RWPE1 (cell line): ENCODE measurements at places on chromosomes 1 and 21.

- no peak for DNase-seq
Measured at GRCh38 chr1:73820843-73821242, 377.1 kb downstream of the LRRIQ3 start.

DNA sequence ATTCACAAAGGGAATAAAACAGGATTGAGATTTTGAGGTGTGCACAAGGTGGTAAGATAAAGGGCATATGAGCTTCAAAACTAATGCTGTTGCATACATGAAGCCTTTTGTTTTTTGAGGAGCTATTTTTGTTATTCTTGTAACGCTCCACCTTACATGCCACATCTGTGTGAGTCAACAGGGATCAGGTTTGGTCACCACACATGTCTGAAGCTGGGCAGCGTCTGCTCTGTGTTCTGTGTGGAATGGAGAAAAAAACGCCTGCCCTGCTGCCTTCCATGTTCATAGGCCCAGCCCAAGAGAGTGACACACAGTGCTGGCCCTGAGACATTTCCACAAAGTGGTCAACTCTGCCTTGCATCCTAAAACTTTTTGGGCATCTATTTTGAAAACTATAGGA is 67.7 kb downstream of the MPZL1 start:
- DNase-seq: peak; percentile 60

DNA sequence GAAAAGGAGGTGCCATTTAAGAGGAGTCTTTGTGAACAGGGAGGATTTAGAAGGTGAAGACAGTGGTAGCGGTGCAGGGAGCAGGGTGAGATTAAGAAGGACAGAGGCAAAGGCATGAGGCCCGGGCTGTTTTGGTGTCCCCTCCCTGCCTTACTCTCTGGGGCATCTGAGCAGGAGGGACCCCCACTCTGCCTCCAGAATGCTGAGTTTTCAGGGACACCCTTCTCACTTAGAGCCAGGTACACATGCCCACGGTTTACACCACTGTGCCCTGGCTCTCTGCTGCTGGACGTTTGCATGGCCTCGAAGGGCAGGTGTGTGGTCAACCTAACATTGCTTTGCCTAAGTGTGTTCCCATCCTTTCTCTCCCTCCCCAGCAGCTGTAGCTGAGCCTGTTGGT is 20.5 kb upstream of the PARP1 start:
- DNase-seq: no peak

DNA sequence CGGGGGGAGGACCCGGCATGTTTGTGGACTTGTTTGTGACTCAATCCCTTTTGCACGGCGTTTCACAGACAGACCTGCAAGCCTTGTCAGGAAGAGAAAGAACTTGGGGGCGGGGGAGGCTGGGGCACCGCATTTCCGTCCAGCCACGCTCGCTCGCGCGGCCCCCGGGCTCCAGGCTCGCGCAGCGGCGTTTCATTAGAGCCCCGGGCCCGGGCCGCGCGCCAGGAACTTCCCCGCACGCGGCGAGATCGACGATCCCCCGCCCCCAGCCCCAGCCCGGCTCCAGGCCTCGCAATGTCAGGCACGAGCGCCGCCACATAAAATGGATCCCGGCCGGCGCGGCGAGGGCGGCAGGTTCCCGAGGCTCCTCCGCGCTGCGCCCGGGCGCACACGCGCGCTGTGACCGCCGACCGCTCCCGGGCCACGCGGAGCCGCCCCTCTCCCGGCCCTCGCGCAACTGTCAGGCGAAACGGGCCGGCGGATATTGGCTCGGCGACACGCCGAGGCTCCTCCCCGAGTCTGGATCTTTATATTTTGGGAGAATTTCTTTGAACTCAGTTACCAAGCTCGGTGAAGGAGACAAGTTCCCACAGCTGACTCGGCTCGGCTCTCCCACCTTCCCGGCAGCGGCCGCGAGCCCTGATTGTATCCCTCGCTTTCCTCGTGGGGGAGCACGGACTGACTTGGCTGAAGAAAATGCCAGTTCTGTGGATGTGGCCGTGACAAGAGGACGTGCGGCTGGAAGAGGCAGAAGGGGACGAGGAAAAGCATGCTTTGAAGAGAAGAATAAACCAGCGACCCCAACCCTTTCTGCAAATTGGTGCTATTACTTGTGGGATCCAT is at the start of gene KIF26B:
Gene KIF26B, plus strand, starts transcription at position 557 of the 843 bp plus-strand sequence. CDS start 440 bp downstream, outside the sequence.
- DNase-seq: peak; percentile 66

- DNase-seq: peak; percentile 41
Measured at GRCh38 chr1:19484798-19485361, 459 bp downstream of the CAPZB start.

GRCh38 chr1:159647616-159648015 is 60.0 kb downstream of the APCS start:
- DNase-seq: no peak

DNA sequence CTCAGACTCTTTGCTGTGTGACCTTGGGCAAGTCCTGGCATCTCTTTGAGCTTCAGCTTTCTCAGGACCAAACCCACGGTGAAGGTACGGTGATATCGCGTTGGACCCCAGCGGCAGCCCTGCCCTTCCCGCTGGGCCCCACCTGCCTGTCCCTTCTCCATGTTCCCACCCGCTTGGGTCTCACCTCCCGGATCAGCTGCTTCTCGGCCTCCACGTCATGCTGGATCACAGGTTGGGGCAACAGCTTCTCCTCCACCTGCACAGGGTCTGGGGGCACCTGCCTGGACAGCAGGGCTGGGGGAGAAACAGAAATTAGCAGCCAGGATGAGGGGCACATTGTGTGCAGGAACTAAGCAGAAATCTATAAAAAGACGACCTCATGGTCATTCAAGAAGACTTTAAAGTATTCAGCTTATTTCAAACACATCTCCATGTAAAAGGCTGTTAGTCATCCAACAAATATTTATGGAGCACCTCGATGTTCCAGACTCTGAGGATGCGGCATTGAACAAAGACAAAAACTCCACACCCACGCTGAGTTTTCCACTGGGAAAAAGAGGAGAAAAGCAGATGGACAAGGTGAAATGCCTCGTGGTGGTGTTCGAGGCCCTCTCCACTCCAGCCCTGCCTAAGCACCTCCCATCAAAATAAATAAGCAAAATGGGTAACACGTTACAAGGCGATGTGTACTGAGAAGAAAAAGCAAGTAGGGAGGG is 19.5 kb downstream of the KIF17 start:
- DNase-seq: peak; percentile 50

- peak; percentile 74 for DNase-seq
Measured at GRCh38 chr1:43530483-43531106, at the start of gene PTPRF. Gene PTPRF, plus strand, starts transcription at chr1:43530883. Its CDS starts 14,193 bp downstream, at chr1:43545076.

GRCh38 chr1:169527451-169528214 is 41.9 kb upstream of the SLC19A2 start:
- no peak for DNase-seq

DNA sequence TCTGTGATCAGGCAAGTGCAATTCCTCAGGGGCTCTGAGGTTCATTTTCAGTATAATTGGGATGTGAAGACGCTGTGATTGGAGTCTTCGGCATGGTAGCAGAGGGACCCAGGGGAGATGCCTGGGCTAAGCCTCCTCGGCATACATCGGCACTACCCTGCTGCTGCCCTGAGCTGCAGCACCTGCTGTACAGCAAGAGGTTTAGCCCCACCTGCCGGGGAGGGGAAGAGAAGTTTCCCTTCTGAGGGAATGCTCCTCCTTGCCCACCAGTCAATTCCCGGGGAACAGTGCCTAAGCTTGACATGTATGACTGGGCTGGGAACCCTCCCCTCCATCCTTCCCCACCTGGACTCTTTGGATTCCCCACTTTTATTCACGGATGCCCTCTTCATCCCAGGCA is 24.9 kb downstream of the CNIH3 start:
- peak; percentile 31 for DNase-seq

- DNase-seq: no peak
Measured at GRCh38 chr1:47456250-47456649, 18.4 kb downstream of the FOXD2 start.

- peak; percentile 42 for DNase-seq
Measured at GRCh38 chr21:26686278-26686677, 113.2 kb upstream of the CYYR1 start.

- DNase-seq: no peak
Measured at GRCh38 chr1:196516373-196516772, 91.9 kb downstream of the KCNT2 start.

GRCh38 chr1:53327182-53327913 is 522 bp downstream of the LRP8 start:
- DNase-seq: peak; percentile 40

GRCh38 chr21:32566741-32567389 is 18.5 kb downstream of the TCP10L start:
- DNase-seq: no peak

GRCh38 chr1:75672528-75673393 is 51.7 kb upstream of the ACADM start:
- DNase-seq: peak; percentile 62

DNA sequence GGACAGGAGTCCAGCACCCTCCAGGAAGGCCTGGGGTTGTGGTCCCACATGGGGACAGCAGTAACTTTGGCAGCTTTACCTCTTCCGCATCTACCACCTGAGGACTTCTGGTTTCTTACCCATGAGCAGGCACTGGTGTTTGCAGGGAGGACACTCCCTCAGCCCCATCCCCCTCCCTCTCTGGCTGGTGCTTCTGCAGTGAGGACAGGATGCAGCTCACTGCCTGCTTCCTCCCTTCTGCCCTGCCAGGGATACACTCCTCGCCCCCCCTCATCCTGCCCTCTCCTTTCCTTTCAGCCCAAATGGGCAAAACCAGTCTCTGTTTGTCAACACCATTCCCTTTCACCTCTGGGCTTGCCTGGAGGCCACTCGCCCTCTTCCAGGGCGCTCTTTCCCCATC is 62.4 kb downstream of the KIRREL1 start:
- DNase-seq: no peak

GRCh38 chr1:153888533-153888932 is 34.2 kb downstream of the GATAD2B start:
- DNase-seq: no peak

- peak; percentile 67 for DNase-seq
Measured at GRCh38 chr1:108881369-108881768, 4.6 kb downstream of the GPSM2 start.

- DNase-seq: no peak
Measured at GRCh38 chr1:184861755-184862336, 107.2 kb upstream of the EDEM3 start.

DNA sequence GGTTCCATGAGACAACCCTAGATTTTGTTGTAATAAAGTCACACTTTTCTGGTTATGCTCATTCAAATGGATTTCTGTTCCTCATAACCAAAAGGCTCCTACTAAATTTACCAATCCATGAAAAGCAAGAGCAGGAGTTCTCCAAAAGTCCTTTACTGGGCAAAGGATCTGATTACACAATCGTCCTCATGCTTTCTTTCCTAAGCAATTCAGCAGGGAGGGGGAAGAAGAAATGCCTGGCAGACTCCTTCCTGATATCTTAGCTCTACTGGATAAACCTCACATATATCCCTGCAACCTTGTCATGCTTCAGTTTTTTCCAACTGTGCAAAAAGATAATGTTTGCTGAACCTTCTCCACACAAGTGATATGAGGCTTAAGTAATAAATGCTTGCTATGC is 67.6 kb upstream of the GUCA2B start:
- DNase-seq: no peak

- no peak for DNase-seq
Measured at GRCh38 chr1:18290740-18291412, 183.3 kb downstream of the IGSF21 start.

DNA sequence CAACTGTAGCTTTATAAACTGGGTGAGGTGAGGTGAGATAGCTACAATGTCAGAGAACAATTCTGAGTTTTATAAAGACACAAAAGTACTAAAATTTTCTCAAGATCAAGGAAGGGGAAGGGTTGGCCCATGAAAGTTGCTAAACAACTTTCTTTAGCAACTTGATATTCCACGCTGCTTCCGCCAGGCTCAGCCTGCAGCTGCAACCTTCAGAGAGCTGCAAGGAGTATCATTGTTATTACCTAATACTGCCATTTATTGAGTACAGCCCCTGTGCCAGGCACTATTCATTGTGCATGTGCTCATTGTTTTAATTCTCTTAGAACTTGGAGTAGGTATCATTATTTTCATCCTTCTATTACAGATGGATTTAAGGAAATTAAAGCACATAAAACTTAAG is 34.1 kb upstream of the SUCO start:
- DNase-seq: no peak

DNA sequence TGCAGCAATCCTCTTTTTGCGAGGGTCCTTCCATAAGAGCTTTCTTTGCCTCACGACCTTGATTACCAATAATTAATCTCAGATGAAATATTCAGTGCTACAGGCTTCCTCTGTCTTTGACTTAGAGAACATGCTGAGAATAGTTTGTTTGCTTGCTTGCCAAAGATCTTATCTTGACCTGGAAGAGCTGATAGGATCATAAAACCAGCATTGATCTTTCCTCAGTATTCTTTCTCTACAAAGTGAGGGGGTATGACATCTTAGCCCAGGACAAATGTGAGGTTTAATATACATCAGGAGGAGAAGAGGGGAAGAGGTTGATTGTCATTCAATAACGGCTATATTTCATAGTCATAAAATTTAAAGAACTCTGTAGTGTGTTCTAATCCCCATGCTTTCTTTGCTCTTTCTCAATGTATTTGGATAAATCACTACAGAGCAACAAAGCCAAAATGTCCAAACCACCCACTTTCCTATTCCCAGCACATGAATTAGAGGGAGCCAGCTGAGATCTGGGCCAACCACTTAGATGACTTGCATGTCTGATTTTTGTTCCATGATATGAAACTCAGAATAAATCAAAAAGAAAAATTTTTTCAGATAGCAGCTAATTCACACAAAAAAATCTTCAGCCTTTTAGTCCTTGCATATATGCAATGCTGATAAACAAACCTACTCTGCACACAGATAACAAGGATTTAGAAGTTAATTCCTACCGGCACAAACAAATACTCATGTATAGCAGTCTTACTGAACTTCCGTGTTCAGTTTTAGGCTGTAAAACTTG is 50.5 kb upstream of the IPO9 start:
- DNase-seq: no peak

DNA sequence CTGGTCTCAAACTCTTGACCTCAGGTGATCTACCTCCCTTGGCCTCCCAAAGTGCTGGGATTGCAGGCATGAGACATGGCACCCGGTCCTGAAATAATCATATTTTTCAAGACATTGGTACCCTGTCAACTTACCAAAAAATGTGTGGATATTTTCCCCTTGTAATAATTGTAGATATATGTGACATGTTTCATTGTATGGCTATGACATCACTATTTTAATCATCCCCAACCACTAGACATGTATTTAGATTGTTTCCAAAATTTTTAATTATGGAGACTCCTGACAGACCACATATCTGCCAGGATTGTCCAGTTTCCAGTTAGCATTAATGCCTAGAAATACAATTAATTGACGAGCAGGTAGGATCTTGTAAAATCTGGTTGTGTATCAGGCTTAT is 96.7 kb upstream of the NEGR1 start:
- DNase-seq: no peak
